ENCODE measurements at places on chromosomes 2 and 18.

GRCh38 chr2:88329815-88330603, 122.5 kb downstream of the FOXI3 start:
- peak; percentile 26 for DNase-seq

DNA sequence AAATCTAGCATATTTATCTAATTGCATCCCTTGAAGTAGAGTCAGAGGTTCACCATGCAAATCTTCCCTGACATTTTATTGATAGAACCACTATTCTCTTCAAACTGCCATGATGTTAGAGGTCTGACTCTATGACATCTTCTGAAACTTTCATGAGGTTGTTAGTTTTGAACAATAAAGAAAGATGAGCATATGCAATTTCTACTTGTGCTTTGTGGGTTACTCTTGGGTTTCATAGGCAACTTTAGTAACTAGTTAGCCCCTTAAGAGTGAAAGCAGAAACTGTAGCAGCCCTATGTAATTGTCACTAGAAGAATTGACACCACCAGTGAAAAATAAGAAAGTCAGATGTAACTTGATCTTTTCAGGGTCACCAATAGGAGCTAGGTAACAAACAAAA, 53.1 kb upstream of the ZEB2 start:
- DNase-seq = no peak

DNA sequence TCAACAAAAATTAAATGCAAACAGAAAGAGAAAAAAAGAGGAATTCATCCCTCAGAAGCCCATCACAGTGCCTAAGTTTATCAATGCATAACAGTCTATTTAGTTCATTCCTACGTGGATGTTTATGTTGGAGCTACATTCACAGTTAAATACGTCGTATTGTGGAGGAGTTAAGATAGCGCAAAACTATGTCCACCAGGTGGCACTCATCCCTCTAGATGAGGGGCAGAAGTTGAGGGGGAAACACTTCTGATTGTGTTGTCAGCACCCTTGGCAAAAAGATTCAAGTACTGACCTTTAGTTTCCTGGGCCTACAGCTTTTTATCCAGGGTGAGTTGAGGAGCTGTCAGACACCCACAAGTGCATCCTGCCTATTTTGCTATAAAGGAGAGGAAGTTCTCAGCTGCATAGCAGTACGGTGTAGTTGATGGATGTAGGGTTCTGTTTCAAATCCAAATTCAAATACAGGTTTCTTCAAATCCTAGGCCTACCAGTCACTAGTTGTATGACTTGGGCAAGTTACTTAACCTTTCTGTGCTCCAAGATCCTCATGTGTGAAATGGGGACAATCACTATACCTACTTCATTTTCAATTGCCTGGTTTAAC, 26.8 kb upstream of the MYO1B start:
- DNase-seq = peak; percentile 91

GRCh38 chr18:59612381-59612780, 84.8 kb downstream of the CCBE1 start:
- no peak for DNase-seq

- peak; percentile 34 for DNase-seq
Observed at GRCh38 chr2:212994976-212995375, 156.4 kb downstream of the IKZF2 start.

DNA sequence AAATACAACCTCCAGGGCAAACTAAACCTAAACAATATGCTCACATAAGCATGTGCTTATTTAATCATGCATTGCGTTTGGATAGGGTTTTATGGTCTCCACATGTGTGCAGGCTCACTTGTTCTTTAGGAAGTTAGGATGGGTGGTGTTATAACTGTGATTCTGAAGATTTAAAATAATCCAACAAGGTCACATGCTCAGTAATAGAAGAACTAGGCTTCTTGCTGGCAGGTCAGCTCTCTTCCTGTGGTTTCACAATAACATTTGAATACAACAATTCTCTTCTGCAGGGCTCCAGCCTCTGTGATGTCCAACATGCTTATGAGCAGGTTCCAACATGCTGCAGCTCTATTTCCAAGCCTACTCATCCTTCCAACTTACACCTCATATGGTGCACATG, 84.0 kb downstream of the MYL12B start:
- DNase-seq = peak; percentile 67

DNA sequence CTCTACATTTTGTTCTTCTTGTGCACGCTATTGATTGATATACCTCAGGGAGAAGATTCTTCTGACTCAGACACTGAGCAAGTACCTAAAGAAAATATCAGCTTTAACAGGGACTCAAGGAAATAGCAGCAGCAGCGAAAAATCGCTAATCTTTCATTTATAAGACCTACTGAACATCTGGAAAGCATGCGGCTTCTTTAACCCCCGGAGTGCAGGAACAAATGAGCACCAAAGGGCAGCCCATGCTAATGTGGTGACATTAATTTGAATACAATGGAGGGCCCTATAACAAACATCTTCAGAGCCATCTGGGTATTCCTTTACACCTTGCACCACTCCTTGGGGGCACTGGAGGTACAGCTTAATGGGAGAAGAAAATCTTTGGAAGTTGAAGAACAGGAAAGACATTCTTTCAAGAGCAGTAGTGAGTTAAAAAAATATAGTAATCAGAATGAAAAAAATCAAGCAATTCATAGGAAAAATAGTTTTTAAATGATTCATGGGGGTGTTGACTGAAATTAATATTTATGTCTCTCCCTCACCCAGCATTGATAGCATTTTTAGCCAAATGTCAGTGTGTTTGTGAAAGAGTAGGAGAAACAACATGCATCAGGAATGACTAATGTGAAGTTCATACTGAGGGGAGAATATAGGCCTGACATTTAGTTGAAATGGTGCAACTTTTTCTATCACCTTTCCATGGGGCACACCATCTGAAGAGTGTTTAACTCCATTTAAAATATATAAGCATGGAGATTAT, 281.7 kb downstream of the HRH4 start:
- no peak for DNase-seq

GRCh38 chr2:217652761-217653639, 349.8 kb downstream of the TNS1 start:
- peak; percentile 85 for DNase-seq

DNA sequence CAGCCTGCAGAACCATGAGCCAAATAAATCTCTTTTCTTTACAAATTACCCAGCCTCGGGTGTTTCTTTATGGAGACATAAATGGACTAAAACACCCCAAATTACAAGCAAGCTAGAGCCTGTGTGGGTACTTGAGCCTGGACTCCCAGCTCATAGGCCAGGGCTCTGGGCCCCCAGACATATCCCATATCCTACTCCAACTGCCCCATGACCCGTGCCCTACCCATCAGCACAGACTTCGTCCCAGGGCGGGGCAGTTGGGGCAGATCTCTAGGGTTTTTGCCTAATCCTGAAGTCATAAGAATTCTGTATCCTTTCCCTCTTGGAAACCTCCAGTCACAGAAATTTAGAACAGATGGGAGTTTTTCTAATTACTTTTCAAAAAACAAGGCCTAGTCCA, 90.7 kb downstream of the DDX1 start:
- no peak for DNase-seq

DNA sequence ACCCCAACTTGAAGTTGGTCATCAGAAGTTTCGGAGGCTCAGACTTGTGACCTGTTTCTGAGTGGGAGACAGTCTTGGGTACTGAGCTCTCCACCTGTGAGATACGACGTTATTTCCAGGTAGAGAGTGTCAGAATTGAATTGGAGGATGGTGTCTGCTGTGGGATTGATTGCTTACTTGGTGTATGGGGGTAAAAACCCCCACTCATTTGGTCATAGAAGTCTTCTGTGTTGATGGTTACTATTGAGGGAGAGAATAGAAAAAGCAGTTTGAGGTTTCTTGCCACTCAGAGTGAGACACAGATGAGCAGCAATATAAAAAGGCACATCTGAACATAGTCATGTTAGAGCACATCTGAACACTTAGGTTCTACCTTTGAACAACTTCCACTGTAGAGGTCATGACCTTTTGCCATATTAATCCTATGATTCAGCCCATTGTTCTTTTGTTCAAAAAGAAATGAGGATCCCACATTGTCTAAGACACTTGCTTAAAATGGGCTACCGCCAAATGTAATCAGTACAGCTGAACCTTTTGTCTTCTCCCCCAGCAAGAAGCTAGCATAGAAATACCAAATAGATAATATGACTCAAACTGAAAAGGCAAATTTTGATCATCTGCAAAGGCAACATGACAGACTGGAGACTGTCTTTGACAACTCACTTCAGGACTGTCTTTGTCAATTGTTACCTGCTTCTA, 73.3 kb downstream of the NAB1 start:
- DNase-seq = no peak

- no peak for DNase-seq
Observed at GRCh38 chr2:217735899-217736298, 266.9 kb downstream of the TNS1 start.

DNA sequence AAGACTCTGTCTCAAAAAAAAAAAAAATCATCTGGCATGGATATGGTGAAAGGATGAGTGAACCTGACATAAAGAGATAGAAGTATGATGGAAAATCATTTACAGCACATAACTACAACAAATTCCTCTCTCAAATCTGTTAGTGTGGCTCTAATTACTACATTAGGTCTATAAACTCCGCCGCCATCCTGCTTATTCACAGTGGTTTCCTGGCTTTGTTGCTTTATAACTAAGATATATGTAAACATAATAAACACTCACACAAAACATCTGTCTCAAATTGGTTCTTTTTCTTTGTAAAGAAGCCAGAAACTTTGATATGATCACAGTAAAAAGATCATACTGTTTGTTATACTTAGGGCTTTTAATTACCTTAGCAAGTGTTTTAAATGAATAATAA, 412.6 kb upstream of the FAM98A start:
- DNase-seq = no peak
